NCI-H526 treated with DMSO at 0.1 percent for 48 hours (cell line): ENCODE measurements at places on chromosomes 3 and 15.

DNA sequence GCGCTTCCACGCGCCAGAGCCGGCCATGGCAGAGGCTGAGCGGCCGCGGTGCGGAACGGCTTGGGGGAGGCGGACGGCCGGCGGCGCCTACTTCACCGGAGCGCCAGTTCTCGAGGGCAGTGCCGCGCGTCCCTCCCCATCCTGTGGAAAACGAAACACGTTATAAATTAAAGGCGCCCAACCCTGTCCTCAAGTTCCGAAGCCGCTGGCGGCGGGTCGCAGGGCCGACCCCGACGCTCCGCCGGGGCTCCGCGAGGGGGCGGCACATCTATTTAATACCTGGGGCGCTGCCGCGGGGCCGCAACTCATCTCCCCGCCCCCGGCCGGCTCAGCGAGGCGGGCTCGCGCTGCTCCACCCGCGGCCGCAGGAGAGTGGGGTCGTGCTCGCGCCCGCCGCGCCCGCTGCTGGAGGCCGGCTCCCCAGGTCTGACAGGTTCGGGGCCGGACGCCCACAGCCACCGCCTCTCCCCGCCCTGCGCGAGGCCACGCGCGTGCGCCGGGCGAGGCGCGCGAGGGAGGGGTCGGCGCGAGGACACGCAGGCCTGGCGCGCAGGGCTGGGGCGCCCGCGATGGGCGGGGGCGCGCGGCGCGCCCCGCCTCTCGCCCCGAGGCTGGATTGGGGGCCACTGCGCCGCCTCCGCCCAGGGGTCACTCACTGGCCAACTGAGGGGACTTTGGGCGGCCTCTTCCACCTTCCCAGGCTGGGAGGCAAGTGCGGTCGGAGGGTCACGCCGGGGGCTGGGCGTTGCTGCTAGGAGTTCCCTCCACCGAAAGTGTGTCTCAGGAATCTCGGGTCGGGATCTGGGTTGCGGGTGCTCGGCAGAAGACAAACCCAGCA is at the start of gene SLC30A4:
Gene SLC30A4, minus strand, starts transcription at position 428 of the 838 bp plus-strand sequence. Its CDS starts 401 bp downstream, at position 27.
- DNase-seq, result peak; percentile 36

- DNase-seq, result no peak
Observed at GRCh38 chr3:31937225-31937624, 43.8 kb downstream of the OSBPL10 start.

GRCh38 chr15:34336991-34337556 is 507 bp downstream of the SLC12A6 start:
- peak; percentile 53 for DNase-seq

DNA sequence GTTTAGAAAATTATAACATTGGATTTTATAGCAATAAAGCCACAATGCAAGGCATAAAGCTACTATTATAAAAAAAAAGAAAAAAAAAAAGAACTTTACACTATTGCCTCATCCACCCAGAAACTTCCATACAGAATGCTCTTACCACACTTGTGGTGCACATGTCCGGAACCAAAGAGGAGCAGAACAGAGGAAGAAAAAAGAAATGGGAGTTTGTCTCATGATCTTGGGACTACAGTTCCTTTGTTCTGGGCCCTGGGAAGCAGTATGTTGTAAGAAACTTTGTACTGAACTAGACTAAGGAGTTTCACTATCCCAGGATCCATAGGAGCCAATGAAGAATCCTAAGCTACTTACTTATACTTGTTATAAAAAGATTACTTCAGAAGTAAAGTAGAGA is 36.1 kb downstream of the FMN1 start:
- DNase-seq, result no peak
